ENCODE measurements at places on chromosomes 13 and 19. TPM values are rescaled to one million over a fixed set of nuclear protein-coding genes. Genes with fewer than 3 reads are reported as not detected.

- H3K4me3 ChIP-seq = no peak overlapping the region
- DNase-seq = no peak
- H3K4me1 ChIP-seq = no peaks in the 10 kb centered on the region
- H3K27me3 ChIP-seq = no peaks in the 10 kb centered on the region
- H3K36me3 ChIP-seq = no peaks in the 10 kb centered on the region
- no peak overlapping the region for H3K27ac ChIP-seq
Measured at GRCh38 chr13:79642596-79642995, 161.6 kb downstream of the NDFIP2 start.

Gene SHISA2
- 0.24 TPM for total RNA-seq

Gene PRR19
- total RNA-seq = 0.14 TPM

- no peak overlapping the region for H3K27ac ChIP-seq
- H3K4me1 ChIP-seq = no peaks in the 10 kb centered on the region
- H3K4me3 ChIP-seq = no peak overlapping the region
- DNase-seq = no peak
- no peaks in the 10 kb centered on the region for H3K27me3 ChIP-seq
Measured at GRCh38 chr19:19443902-19444680, 38.6 kb downstream of the GATAD2A start.

- no peaks in the 10 kb centered on the region for H3K36me3 ChIP-seq
- no peaks in the 10 kb centered on the region for H3K4me1 ChIP-seq
- H3K27me3 ChIP-seq = no peaks in the 10 kb centered on the region
- H3K27ac ChIP-seq = no peak overlapping the region
- H3K4me3 ChIP-seq = no peak overlapping the region
Measured at GRCh38 chr13:109408591-109409382, 377.6 kb downstream of the IRS2 start.

DNA sequence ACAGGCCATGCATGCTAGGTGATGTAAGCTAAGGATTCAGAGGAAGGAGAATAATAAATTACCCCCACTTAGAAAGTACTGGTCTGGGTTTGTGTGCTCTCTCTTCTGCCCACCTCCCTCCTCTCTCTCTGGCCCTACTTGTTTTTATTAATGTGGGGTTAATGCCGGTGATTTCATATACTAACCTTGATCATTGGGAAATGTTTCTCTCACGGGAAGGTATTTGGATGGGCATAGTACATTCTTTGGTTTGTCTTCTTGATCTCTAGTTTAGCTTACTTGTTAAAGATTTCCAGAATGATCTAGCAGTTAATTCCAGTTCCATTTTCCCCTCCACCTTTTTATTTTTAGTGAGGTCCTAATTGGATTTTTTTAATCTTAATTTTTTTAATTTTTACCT is 24.6 kb downstream of the ARHGAP35 start:
- no peaks in the 10 kb centered on the region for H3K27me3 ChIP-seq
- no peak overlapping the region for H3K27ac ChIP-seq
- DNase-seq = no peak
- no peaks in the 10 kb centered on the region for H3K36me3 ChIP-seq
- H3K4me3 ChIP-seq = no peak overlapping the region

Gene DACT3
- total RNA-seq = 22.5 TPM

GRCh38 chr13:39044536-39044935 is 6.3 kb downstream of the NHLRC3 start:
- no peaks in the 10 kb centered on the region for H3K27me3 ChIP-seq
- no peak for DNase-seq
- no peak overlapping the region for H3K27ac ChIP-seq
- H3K36me3 ChIP-seq = no peaks in the 10 kb centered on the region

GRCh38 chr13:109790942-109791605 is 4.7 kb upstream of the IRS2 start:
- no peak overlapping the region for H3K4me3 ChIP-seq
- no peak overlapping the region for H3K27ac ChIP-seq
- H3K36me3 ChIP-seq = no peaks in the 10 kb centered on the region
- no peak for DNase-seq
- H3K27me3 ChIP-seq = no peaks in the 10 kb centered on the region
- no peaks in the 10 kb centered on the region for H3K4me1 ChIP-seq

DNA sequence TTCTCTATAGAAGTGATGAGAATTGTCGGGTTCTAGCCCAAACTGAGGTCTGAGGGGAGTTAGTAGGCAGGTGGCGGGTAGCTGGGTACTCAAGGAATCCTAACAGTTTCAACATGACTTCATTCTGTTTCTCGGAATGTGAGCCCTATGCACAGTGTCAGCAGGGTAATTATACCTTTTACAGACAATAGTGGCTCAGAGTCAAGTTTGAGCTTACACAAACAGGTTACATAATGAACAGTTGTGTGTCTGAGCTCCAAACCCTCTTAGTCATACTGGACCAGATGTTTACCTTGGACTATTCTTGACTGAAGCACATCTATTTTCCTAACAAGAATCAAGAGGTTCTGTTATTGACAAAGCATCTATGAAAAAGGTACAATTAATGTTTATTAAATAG is 1066.7 kb upstream of the PCDH20 start:
- DNase-seq = no peak
- H3K27me3 ChIP-seq = no peaks in the 10 kb centered on the region
- H3K27ac ChIP-seq = no peak overlapping the region

Measured in uterus (tissue), 4 donors.